ENCODE measurements at places on chromosomes 16 and 17.

- no peak for DNase-seq
Observed at GRCh38 chr16:51457775-51458174, 306.7 kb upstream of the SALL1 start.

DNA sequence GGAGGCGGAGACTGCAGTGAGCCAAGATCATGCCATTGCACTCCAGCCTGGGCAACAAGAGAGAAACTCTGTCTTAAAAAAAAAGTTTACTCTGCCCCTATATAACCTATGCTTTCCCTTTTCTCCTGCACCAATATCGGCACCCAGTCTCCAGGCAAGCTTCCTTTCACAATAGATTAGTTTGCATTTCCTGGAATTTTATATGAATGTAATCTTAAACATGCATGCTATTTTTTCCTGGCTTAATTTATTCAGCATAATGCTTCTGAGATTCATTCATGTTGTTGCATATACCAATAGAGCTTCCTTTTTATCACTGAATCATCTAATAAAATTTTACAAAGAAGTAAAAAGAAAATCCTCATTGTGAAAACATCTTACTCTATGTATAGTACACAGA is 59.4 kb downstream of the USP32 start:
- no peak for DNase-seq

- DNase-seq = no peak
Observed at GRCh38 chr17:40936976-40937375, 470 bp downstream of the KRT23 start.

DNA sequence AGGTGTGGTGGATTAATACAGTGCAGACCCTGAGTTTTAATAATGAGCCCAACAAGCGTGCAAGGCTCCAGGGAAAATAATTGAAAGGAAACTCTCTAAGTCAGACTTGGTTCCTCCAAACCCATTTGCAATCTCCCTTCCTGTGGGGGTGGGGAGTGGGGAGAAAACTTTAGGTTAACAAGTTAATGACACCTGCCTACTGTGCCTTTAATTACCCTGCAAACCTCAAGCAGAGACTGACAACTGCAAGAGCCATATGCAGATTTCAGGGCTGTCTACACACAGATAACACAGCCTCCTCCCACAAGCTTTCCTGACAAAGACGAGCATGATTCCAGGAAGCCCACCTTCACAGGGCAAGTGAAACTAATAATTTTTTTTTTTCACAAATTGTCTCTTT is 359.3 kb downstream of the HS3ST4 start:
- DNase-seq = no peak

DNA sequence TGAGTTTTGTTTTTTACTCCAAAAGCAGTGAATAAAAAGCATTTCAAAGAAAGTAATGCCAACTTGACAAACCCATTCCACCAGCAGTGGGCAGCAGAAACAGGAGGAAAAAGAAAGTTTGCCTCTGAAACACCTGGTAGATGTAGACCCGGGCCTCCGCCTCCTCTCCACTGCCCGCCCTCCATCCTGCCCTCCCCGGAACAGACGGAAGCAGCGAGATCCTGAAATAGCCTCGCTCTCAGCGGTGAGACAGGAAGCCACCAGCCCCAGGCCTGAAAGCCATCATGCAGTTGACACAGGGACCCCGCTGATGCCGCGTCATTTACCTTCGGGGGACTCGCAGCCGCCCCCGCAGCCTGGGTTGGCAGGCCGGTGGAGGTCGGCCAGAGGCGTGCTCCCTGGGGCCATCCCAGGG is 67.8 kb downstream of the C16orf78 start:
- DNase-seq = peak; percentile 63

GRCh38 chr16:11880007-11880406 is 28.7 kb upstream of the RSL1D1 start:
- no peak for DNase-seq

- no peak for DNase-seq
Observed at GRCh38 chr17:10083864-10084263, 114.5 kb downstream of the GAS7 start.

DNA sequence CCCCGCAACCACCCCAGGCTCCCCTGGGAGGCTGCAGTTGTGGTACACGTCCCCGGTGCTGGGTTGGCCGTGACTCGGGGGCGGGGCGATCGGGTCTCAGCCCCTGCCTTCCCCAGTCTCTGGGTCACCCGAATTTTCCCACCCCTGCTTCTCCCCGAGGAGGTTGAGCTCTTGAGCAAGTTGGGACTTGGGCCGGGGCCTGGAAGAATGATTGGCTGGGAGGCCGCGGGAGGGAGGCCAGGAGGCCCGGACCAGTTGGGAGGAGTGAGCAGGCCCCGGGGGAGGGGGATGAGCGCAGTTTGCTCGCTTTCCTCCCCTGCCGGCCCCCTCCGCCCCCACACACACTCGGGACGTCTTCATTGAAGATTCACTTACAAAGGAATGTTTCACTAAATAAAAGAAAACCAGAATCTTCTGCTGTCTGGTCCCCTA is 4.5 kb upstream of the HEXIM1 start:
- DNase-seq = no peak

DNA sequence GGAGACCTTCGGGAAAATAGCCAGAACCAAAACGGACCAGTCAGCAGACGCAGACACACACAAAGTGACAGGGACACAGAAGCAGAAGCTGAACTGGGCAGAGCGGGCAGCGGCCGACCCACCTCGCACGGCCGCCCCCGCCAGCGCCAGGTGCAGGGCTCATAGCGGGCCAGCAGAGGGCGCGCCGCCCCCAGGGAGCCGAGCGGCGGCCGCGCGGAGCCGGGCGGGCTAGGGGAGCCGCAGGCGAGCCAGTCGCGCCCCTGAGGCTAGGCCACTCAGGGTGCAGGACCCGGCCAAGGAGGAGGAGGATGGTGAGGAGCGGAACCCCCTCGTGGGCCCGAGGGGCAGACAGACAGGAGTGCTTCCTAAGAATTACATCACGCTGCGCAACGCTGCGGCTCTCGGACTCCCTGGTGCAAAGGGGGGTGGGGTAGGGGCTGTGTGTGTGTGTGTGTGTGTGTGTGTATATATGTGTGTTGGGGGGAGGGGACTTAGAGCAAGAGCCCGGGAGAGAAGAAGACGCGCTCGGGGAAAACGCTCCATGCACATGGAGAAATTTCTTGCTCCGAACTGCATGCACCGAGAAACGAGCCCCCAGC is 913 bp upstream of the NOG start:
- DNase-seq = peak; percentile 48

DNA sequence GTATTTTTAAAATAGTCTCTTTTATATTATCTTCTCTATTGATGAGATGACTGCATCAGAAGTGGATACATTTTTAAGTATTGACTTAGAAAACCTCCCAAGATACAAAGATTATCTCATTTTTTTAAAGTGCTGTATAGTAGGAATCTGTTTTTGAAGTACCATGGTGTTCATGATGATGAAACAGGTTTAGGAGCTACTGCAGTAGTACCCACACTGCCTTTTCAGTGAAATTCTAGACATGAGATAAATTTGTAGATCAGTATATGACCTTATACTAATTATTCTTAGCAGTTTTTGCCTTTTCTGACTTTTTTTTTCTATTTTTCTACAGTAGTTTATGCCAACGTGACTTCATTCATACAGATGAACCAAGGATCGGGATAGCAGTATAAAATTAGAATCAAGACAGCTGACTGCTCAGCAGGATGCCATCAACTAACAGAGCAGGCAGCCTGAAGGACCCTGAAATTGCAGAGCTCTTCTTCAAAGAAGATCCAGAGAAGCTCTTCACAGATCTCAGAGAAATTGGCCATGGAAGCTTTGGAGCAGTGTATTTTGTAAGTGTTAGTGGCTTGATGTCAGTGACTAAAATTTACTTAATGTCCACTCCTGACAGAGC is 61.1 kb downstream of the TAOK1 start:
- no peak for DNase-seq

- DNase-seq = no peak
Observed at GRCh38 chr17:40307001-40307730, 1.8 kb upstream of the RARA start.

- DNase-seq = peak; percentile 23
Observed at GRCh38 chr16:89094252-89094879, 714 bp downstream of the ACSF3 start.

DNA sequence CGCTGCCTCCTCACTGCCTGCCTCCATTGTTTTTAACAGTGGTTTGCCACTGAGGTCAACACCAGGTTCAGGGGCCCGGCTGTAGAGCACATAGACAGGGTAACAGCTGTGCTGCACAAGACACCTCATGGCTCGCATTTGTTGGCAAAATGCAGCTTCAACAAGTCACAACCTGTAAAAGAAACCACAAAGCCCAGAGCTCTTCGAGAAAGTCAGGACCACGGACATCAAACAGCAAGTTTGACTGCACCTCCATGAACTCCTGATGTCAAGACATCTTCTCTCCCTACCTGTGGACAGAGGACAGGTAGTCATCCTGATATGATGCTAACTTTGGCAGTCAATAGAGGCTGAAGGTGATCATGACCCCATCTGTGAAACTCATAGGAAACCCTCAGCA is 142.4 kb upstream of the SOX9 start:
- no peak for DNase-seq

- no peak for DNase-seq
Observed at GRCh38 chr16:87951552-87952538, 611 bp downstream of the BANP start.

- DNase-seq = no peak
Observed at GRCh38 chr17:20991276-20992037, 51.4 kb downstream of the USP22 start.

DNA sequence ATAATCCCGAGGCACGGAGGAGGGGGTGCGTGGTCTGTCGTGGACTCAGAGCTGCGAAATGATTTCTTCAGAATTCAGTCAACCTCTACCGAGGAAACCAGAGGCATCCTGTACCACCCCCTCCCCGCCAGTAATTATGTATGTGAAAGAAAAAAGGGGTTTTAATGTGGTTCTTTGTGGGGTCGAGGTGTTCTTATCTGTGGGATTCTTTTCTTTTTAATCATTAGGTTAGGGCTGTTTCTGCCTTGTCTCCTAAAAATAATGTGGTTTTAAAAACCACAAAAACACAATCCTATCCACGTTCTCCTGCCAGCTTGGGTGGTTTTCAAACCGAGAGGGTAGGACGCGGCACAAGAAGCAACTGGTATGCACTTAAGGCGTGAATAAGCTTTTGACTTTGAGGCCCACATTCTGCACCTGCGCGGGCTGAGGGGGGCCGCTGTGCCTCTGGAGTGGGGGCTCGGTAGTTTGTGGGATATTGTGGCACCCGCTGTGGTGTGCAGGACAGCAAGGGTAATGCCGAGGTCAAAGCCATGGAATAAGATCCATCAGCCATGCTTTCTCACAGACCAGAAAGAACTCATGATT is 1.0 kb downstream of the SLC47A1 start:
- no peak for DNase-seq

- DNase-seq = peak; percentile 14
Observed at GRCh38 chr16:19804538-19805323, 79.9 kb downstream of the GPRC5B start.

GRCh38 chr17:39151150-39151942 is at the start of gene PLXDC1:
Gene PLXDC1, minus strand, starts transcription at chr17:39151637. Its CDS starts 200 bp downstream, at chr17:39151437.
- no peak for DNase-seq

DNA sequence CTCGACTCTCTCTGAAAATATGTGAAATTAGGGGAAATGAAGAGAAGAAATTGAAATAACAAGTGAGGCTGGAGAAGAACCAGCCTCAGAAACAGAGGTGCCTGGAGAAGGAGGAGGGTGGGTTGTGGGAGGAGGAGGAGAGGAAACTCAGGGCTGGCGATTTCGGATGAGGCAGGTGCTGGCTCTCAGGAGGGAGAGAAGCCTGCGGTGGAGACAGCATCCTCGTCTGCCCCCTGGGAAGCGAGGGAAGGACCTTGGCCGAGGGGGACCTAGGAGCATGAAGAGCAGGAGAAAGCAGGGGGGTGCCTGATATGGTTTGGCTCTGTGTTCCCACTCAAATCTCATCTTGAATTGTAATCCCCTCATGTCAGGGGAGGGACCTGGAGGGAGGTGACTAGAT is 264.7 kb upstream of the TNRC6C start:
- DNase-seq = no peak

DNA sequence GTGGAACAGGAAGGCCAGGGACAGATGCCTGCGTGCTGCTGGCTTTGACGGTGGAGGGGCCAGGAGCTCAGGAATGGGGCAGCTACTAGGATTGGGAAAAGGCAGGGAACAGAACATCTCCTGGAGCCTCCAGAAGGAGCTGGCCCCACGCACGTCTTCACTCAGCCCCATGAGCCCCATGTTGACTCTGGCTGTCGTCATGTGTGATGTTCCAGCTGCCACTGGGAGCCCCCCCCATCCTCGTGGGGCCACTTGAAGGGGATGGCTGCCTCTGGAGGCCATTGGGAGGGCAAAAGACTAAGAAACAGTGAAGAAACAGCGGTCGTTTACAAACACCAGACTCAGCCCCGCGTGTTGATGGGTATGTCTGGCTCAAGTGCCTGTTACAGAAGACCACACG is 18.5 kb upstream of the APRT start:
- DNase-seq = no peak

- DNase-seq = no peak
Observed at GRCh38 chr17:50615828-50616227, 18.9 kb upstream of the ABCC3 start.

- DNase-seq = no peak
Observed at GRCh38 chr16:17784073-17784472, 313.3 kb upstream of the XYLT1 start.

DNA sequence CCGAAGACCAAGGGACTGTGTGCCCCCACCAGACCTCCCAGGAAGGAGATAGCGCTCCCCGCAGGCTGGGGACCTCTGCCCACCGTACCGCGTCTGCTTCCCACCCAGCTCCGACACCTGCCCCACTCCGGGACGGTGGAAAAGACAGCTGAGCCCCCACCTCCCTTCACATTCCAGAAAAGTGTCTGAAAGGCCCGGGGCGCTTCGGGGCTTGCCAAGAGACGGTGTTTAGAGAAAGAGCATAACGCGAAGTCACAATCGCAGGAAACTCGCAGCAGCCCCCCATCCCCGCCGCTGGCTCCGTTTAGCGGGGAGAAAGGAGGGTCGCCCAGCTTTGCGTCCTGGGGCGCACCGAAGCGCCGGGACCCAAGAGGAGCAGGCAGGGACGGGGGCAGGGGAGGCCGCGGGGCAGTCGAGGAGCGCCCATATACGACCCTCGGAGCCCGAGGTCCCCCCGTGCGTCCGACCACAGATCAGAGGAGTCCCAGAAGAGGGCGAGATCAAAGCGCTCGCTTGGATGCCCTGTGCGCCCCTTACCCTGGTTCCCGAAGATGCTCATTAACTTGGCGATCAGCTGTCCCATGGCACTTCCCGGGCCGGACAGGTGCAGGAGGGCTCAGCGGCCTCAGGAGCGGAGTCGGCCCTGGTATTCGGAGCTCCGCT is 652 bp downstream of the ARL5C start:
- DNase-seq = no peak

- no peak for DNase-seq
Observed at GRCh38 chr17:75755990-75756389, 9.0 kb downstream of the GALK1 start.

GRCh38 chr17:14308965-14309879 is 8.3 kb downstream of the HS3ST3B1 start:
- peak; percentile 86 for DNase-seq
